NCI-H2227 treated with DMSO at 0.1 percent for 48 hours (cell line): ENCODE measurements at places on chromosomes 4 and X.

- DNase-seq = no peak
Measured at GRCh38 chr4:119942806-119943205, 123.8 kb downstream of the MAD2L1 start.

GRCh38 chr4:144648042-144648441, 2.1 kb downstream of the HHIP start:
- no peak for DNase-seq

GRCh38 chrX:45068569-45068968, 132.1 kb downstream of the DIPK2B start:
- no peak for DNase-seq

- DNase-seq = no peak
Measured at GRCh38 chr4:142535009-142535408, 311.1 kb downstream of the INPP4B start.

GRCh38 chr4:2179717-2180116, 62.2 kb downstream of the HAUS3 start:
- no peak for DNase-seq
